ENCODE measurements at places on chromosomes 12 and 14. TPM values are rescaled to one million over a fixed set of nuclear protein-coding genes. Genes with fewer than 3 reads are reported as not detected.

DNA sequence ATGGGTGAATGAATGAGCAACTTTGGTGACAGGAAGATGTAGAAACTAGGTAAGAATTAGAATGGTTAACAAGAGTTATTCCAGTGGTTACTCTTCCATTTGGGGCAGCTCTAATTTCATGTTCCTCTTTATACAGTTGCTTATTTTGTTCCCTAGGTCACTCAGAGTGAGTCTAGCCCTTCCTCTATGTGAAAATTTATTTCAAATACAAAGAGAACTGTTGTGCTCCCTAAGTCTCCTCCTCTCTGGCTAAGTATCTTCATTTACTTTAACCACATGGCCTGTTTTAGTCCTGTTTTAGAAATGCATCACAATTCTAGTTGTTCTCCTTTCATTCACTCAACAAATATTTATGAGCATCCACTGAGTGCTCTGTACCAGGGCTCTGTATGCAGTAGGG is 51.1 kb upstream of the HIF1A start:
- no peak for DNase-seq

KLHDC1 gene
- 7.6 TPM for polyA plus RNA-seq

DNA sequence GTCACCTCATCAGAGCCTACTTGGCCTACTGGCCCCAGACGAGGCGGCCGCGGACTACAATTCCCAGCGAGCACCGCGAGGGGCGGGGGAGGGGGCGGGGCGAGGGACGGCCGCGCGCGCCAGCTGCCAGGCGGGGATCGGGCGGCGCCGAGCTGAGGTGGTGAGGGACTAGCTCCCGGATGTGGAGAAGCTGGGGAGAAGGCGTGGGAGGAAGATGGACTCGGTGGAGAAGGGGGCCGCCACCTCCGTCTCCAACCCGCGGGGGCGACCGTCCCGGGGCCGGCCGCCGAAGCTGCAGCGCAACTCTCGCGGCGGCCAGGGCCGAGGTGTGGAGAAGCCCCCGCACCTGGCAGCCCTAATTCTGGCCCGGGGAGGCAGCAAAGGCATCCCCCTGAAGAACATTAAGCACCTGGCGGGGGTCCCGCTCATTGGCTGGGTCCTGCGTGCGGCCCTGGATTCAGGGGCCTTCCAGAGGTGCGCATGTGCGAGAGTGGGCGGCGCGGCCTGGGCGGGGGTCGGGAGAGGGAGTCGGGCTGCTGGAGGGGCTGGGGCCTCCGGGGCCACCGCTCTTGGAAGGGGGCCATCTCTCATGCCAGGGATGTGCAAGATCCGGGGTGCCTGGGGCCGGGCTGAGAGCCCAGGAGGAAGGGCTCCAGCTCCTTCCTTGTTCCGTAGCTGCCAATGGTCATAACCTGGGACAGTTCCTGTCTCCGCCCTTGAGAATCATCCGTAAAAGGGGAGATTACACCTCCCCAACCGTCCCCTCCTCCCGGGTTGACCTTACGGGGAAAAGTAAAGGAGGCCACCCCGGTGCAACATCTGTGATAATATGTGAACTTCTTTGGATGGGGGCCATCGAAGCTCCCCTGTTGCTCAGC is at the start of gene CMAS:
Gene CMAS (plus strand): TSS at position 129 of the 878 bp plus-strand sequence. CDS start 86 bp downstream, at position 215.
- DNase-seq = peak; percentile 88

MCRS1 gene
- 104 TPM for polyA plus RNA-seq

GRCh38 chr14:71437870-71438269 is 494.4 kb upstream of the RGS6 start:
- no peak for DNase-seq

GRCh38 chr12:124700810-124701592 is 133.6 kb upstream of the NCOR2 start:
- DNase-seq = peak; percentile 74

- no peak for DNase-seq
Observed at GRCh38 chr14:100864960-100865681, 38.4 kb downstream of the RTL1 start.

GRCh38 chr12:103865151-103865730 is 24.2 kb upstream of the NT5DC3 start:
- DNase-seq = no peak

DNA sequence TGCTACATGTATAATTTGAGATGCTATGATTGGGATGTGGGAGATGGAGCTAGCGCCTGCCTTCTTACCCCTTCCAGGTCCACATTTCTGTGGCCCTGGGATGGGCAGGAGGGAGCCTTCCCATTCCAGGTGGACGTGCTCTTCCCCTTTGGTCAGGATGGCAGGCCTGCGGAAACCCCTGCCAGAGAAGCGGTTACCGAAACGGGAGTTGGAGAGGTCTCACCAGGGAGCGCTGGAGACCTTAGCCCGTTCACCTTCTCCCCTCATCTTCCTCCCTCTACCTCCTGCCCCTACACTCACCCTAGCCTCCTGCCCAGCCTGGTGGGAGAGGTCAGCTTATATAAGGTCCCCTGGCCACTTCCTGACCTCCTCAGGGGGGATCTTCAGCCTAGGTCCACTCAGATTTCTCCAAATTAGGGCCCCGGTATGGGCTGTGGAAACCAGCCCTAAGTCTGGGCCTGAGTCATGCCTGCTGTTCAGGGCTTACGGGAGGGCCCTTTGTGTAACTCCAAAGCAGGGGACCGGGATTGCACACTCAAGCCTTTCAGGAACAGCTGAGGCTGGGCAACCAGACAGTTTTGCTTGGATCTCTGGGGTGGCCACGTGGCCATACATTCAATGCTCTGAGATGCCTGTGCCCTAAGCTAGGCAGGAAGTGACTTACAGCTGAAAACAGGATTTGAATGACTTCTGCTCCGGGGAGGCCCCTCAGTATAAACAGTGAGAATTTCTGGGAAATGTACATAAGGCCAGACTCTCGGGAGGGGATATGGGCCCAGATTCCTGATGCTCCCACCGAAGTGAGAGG is 10.2 kb upstream of the MEG3 start:
- DNase-seq = no peak

GRCh38 chr14:77526266-77526665 is 27.6 kb upstream of the ISM2 start:
- no peak for DNase-seq

DNA sequence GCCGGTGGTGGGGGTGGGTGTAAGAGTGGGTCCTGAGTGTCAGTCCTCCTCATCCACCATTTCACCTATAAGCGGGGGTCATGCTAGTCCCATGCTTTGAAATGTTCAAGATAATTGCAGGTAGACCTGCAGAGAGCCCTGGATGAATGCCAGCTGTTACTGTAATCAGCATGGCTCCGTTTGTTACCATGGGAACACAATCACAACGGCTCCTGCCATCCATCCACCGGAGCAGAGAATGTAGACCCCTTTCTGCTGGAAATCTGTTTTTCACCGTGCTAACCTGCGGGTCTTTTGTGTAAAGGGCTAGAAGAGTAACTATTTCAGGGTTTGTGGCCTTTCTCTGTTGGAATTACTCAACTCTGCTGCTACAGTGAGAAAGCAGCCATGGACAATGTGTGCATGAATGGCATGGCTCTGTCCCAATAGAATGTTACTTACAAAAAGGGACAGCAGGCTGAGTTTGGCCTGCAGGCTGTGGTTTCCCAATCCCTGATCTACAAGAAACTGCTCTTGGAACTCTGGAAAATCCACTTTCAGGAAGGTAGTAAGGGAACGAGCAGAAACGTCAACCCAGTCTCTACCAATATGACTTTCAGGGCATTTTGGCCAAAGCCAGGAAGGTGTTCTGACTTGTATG is 36.1 kb downstream of the KCTD10 start:
- no peak for DNase-seq

ITGA7 gene
- 43.3 TPM for polyA plus RNA-seq

GRCh38 chr14:74704656-74705055 is 8.2 kb downstream of the AREL1 start:
- DNase-seq = no peak

- no peak for DNase-seq
Observed at GRCh38 chr14:34099635-34100034, 148.8 kb upstream of the EGLN3 start.

BCL2L14 gene
- 79.9 TPM for polyA plus RNA-seq

RD3L gene
- polyA plus RNA-seq = not detected

All from testis (tissue), 5 donors.